ENCODE measurements at places on chromosomes 2 and 18.

DNA sequence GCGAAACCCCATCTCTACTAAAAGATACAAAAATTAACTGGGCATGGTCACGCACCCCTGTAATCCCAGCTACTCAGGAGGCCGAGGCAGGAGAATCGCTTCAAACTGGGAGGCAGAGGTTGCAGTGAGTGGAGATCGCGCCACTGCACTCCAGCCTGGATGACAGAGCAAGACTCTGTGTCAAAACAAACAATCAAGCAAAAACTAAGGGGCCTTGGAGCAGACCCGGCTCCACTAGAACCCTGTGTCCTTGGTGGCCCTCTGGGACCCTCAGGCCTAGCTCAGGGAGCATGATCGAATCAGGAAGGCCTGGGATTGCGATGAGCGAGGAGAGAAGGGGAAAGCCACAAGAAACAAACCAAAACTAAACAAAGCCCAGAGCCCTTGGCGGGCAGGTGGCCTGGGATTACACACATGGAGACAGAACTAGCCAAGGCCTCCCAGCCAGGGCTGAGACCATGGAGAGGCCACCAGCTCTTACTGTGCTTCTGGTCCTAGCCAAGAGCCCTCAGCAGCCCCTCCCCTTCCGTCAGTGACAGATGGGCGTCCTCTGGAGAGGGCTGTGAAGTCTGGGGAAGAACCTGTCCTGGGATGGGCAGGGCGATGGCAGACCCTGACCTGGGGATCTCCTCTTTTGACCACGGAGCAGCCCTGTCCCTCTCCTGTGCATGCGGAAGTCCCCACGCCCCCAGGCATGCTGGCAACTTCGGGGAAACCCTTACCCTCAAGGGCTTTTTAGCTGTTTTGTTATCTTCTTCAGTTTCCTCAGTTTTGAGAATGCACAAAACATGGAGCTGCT lies 27.4 kb upstream of the CATIP start:
- DNase-seq, result no peak

- no peak for DNase-seq
Observed at GRCh38 chr2:119553687-119554344, 9.6 kb downstream of the CFAP221 start.

DNA sequence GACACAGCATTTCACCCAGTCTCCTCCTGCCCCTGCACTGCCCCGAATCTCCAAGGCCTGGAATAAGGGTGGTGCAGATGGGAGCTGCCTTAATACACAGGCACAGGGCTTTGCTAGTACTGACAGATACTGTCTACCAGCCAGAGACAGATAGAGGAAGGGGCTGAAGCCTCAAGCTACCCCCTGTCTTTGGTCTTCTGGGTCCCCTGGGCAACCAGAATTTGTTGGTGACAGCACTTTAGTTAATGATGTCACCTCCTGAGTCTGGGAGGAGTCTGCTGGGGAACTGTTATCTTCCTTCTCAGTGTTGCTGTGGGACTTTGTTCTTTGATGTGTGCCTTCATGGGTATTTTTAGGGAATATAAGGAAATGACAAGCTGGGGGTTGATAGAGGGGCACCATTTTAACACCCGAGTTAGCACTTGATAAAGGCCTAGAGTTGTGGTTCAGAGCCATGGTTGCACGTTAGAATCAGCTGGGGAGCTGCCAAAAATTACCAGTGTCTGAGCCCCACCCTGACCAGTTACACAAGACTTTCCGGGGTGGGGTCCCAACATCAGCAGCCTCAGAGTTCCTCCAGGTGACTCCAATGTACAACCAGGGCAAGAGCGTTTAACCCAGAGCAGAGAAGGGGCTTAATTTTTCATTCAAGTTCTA lies 136.8 kb downstream of the SMAD7 start:
- no peak for DNase-seq

DNA sequence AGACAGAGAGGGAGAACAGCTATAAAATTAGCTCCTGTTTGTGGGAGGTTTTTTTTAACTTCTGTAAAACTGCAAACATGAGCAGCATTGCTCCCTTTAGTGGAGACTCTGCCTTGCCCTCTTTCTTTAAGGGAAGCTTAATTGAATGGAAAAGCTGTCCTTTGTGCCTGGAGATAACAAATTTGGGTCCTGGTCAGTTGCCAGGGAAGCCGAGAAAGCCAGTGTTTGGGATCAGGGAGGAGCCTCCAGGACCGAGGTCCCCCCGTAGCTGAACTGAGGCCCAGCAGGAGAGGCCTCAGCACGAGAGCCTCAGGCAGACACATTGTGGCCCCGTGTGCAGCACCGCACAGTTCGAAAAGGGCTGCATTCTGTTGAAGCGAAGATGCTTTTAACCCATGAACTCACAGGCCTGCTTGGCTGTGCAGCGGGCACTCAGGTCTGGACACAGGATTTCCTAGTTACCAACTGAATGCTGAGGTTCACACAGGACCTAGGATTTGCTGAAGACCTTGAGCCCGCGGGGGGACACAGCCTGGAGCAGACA lies 369.7 kb downstream of the DCDC2C start:
- no peak for DNase-seq

GRCh38 chr2:233672886-233673285 lies 1.2 kb downstream of the UGT1A9 start:
- DNase-seq, result no peak

GRCh38 chr2:79782576-79783452 lies 270.0 kb downstream of the CTNNA2 start:
- no peak for DNase-seq

GRCh38 chr2:118197011-118197675 lies 108.9 kb downstream of the INSIG2 start:
- no peak for DNase-seq
